ENCODE measurements at places on chromosomes 12 and 14.

DNA sequence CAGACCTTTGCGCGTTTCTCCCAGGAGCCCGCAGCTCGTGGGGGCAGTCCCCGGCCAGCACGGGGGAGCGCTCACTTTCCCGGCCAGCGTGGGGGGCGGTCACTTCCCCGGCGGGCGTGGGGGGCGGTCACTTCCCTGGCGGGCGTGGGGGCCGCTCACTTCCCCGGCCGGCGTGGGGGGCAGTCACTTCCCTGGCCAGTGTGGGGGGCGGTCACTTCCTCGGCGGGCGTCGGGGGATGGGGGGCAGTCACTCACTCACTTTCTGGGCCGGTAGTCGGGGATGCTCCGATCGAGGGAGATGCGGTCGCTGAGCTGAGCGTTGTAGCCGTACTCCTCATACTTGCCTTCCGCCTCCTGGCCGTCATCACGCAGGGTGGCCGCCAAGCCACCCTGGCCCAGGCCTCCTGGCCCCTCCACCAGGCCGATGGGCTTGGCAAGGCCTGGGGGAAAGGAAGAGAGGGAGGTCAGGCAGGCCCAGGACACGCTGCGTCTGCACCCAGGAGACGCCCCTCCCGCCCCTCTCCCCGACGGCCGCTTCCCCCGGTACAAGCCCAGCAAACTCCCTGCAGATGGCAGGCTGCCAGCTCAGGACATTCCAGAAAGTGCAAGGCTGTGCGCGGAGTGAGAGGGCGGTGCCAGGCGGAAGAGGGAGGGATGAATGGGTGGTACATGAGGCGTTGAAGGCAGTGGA is 43.3 kb downstream of the GALNT9 start:
- peak; percentile 90 for DNase-seq

DNA sequence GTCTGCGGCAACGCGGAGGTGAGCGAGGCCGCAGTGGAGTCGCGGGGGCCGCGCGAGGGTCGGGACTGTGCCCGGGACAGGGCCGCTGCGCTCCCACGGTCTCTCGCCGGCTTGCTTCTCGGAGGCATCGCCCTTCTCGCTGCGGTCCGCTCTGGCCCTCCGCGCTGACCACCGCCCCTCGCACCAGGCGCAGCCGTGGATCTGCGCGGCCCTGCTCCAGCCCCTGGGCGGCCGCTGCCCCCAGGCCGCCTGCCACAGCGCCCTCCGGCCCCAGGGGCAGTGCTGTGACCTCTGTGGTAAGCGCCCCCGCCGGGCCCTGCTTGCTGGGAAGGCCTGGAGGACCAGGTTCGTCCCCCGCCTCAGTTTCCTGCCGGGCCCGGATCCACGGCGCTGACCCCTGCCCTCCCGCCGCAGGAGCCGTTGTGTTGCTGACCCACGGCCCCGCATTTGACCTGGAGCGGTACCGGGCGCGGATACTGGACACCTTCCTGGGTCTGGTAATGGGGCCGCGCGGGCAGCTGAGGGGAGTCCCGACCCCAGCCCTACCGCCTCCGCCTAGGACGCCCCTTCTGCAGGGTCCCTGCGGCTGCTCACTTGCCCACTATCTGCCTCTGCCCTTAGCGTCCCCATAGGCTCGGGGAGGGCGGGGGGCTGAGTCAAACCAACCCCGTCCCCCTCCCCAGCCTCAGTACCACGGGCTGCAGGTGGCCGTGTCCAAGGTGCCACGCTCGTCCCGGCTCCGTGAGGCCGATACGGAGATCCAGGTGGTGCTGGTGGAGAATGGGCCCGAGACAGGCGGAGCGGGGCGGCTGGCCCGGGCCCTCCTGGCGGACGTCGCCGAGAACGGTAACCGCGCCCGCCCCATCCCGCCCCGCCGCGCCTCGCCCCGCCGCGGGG is 7.0 kb downstream of the AMN start:
- no peak for DNase-seq

DNA sequence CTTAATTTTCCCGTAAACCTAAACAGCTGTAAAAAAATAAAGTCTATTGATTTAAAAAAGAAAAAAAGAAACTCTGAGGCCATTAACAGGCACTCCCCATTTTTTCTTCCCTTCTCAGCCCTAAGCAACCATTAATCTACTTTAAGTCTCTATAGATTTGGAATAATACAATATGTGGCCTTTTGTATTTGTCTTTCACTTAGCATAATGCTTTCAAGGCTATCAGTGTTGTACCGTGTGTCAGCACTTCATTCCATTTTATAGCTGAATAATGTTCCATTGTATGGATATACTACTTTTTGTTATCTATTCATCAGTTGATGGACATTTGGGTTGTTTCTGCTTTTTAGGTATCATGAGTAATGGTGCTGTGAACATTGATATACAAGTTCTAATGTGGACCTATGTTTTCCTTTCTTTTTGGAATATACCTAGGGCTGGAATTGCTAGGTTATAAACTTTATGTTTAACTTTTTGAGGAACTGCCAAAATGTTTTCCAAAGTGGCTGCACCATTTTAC is 15.7 kb downstream of the CREBL2 start:
- DNase-seq, result no peak

GRCh38 chr12:2796187-2796666 is 1.5 kb downstream of the FKBP4 start:
- no peak for DNase-seq

GRCh38 chr14:19754172-19754571 is 10.8 kb downstream of the OR4Q3 start:
- DNase-seq, result no peak

DNA sequence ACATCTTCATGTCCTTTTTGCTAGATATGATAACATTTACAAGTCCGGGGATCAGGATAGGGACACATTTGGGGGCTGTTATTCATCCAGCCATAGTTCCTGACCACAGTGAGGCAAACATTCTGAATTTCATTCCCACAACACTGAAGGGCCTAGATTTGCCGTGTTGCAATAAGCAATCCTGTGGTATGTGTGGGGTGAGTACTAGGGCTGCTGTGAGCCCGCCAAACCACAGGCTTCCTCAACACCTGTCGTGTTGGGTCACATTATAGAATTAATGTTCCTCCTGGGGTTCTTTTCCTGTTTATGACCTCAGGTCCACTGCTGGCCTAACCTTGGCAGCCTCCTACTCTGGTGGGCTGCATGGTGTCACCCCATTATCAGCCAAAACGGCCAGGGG is 119.2 kb downstream of the TBC1D30 start:
- DNase-seq, result no peak

DNA sequence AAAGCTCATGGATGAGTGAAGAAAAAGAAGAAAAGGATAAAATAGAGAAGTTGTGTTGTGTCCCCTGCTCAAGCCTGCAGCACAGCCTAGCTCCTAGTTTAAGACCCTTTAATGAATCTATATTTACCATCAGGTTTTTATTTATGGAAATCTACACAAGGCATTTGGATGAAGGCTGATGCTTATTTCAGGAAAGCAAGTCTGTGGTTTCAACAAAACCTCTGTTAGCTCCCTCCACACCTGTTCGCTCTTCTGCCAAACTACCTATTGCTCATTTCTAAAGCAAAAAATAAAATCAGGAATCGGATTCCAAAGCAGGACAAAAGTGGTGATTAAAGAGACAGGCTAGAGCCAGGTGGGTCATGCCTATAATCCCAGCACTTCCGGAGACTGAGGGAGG is 18.9 kb upstream of the MAP3K9 start:
- DNase-seq, result no peak

- no peak for DNase-seq
Observed at GRCh38 chr14:66638689-66639088, 130.7 kb downstream of the GPHN start.

DNA sequence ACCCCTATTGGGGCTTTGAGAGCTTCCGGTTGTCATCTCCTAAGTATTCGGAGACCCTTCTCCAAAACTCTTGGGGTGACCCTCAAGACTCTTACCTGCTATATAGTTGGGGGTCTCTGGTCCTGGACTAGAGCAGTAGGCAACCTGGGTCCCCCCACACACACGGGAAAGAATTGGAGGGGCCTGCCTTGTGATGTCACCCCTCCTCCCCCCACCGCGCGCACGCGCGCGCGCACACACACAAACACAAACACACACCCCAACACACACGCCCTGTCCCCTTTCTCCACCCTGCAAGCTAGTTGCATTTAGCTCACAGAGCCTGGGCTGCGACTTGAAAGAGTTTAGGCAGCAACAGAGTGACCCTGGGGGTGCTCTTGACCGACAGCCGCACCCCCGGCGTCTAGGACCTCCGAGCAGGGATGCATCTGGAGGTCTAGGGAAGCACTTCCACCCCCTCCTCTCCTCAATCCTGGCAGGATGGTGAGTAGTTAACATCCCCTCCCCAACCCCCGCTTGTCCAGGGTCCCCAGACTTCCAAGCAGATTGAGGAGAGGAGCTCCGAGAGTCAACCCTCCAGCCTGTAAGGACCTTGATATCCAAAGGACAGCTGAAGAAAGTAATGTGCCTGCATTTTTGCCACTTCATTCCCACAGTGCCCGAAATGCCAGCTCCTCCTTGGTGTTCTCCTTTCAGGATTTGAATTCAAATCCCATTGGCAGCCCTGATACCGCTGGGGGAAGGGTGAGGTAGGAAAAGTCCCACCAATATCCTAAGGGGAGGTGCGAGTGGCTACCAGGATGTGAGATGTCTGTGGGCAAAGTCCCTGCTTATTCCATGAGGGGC is 1.4 kb upstream of the DNAJC14 start:
- DNase-seq, result peak; percentile 80

- DNase-seq, result no peak
Observed at GRCh38 chr14:63654346-63654745, 12.7 kb upstream of the WDR89 start.

- DNase-seq, result no peak
Observed at GRCh38 chr12:102958073-102958829, 777 bp downstream of the ASCL1 start.

DNA sequence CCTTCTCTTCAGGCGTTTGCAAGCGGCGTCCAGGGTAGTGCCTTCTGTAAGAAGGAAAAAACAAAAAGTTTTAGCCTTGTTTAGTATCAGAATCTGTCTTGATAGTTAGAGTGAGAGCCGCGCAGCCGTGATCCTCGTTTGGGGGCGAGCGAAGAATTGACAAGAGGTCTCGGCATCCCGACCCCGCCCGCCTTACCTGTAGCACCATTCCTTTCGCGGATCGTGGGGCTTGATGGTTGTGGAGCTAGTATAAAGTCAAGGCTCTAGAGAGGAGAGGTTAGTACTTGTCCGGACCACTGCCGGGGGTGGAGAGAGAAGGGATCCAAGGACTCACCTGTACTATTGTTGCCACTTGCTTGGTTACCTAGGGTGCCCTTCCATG is 494 bp downstream of the TMTC3 start:
- DNase-seq, result no peak

GRCh38 chr12:29794862-29795261 is 11.1 kb upstream of the TMTC1 start:
- DNase-seq, result no peak

DNA sequence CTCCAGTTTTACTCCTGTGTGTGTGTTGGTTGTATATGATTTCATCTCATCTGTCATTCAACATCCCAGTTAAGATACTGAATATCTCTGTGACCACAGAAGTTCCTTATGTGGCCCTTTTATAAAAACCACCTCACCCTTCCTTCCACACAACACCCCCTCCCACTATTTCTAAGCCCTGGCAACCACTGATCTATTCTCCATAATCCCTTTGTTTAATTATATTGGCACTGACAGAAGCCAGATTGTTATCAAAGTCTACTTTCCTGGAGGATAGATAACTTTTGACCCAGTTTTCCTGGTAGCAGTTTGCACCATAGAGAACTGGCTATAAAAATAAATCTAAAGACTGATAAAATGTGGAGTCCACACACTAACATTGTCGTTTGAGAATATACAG is 902.8 kb downstream of the SLC16A7 start:
- DNase-seq, result no peak

- no peak for DNase-seq
Observed at GRCh38 chr14:63663428-63664341, 22.0 kb upstream of the WDR89 start.

GRCh38 chr14:45990252-45990651 is 661.3 kb downstream of the RPL10L start:
- no peak for DNase-seq

GRCh38 chr14:44383636-44384035 is 123.4 kb downstream of the FSCB start:
- no peak for DNase-seq

- DNase-seq, result no peak
Observed at GRCh38 chr12:5166976-5167375, 123.3 kb downstream of the KCNA5 start.

DNA sequence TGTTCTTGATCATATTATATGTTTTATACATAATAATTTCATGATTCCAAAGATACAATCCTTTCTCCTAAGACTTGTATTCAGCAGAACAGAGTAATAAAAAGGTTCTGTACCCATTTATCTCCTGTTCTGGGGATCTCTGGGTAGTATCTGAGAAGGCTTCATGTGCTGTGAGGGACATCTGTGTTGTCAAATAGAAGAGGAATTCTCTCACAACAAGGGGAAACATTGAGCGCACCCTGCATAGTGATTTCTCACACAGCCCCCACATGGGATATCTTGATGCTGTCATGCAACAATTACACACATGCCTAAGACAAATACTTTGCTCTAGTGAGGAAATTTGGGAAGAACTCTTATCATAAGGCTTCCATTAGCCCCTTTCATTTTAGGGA is 101.8 kb upstream of the ATF1 start:
- no peak for DNase-seq

- no peak for DNase-seq
Observed at GRCh38 chr12:15956413-15957185, 45.5 kb downstream of the DERA start.

- no peak for DNase-seq
Observed at GRCh38 chr12:5257763-5258495, 174.0 kb upstream of the NTF3 start.

GRCh38 chr12:49054524-49054923 is 6.1 kb downstream of the KMT2D start:
- DNase-seq, result no peak

DNA sequence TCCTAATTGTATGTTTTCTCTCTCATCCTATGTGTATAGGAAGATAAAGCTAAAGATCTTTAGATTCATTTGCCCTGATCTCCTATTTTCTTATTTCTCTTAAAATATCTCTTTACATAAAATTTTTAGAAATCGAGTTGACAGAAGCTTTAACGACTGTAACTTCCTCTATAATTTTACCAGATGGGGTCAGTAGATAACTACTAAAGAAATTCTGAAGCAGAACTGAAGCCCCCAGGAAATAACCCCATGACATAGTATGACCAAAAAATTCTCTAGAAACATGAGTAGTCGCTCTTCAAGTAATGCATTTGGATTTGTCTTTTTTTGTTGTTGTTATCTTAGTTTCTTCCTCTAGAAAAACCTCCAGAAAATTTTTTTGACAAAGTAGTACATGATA is 288.0 kb downstream of the ERC1 start:
- DNase-seq, result no peak

Data from left renal pelvis (tissue), 4 donors.